ENCODE measurements at places on chromosomes 2 and 18. TPM values are rescaled to one million over a fixed set of nuclear protein-coding genes. Genes with fewer than 3 reads are reported as not detected.

Gene REG3G
- total RNA-seq = not detected

DNA sequence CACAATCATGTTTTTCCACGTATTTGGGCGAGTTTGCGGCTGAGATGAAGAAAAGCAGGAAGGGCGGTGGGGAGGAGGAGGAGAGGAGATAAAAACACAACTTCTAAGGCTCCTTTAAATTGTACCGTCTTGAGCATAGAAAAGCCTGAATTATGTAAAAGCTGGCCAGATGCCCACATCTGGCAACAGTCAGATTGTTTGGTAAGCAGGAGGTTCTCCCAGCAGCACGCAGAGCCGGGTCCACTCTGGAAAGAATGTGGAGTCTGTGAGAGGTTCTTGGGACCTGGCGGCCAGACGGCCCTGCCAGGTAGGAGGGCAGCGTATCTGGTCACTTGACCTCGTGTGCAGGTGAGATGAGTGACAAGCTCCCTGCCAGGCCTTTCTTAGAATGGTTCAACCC lies 215.3 kb upstream of the APCDD1 start:
- no peak for DNase-seq

Gene C18orf54
- 14.1 TPM for total RNA-seq

DNA sequence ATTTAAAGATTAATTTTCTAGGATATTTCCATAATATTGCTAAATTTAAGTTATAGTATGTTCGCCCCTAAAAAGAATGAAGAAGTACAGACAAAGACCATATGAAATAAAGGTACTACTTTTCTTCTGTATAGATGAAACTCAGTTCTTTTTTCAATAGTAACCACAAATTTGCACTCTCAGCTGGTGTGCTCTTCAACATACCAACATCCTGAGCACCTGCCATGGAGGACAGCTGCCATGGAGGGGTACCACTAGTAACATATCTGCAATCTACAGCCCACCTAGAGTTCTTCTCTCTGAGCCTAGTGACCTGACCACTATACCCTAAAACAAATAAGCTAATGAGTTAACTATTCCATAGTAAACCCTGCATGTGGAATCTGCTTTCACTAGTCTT lies 36.8 kb upstream of the ERCC3 start:
- peak; percentile 65 for DNase-seq

Gene ITGB6
- not detected for total RNA-seq

Gene C2orf81
- total RNA-seq = 22.5 TPM

GRCh38 chr2:80338794-80339193 lies 34.2 kb upstream of the LRRTM1 start:
- DNase-seq = no peak

All from OCI-LY7 (cell line).